ENCODE measurements at places on chromosomes 2 and 18. TPM values are rescaled to one million over a fixed set of nuclear protein-coding genes. Genes with fewer than 3 reads are reported as not detected.

Gene BUB1
- 2.4 TPM for total RNA-seq

- no peak overlapping the region for H3K4me3 ChIP-seq
- H3K27ac ChIP-seq: no peak overlapping the region
- no peaks in the 10 kb centered on the region for H3K4me1 ChIP-seq
- DNase-seq: no peak
- no peaks in the 10 kb centered on the region for H3K36me3 ChIP-seq
- no peaks in the 10 kb centered on the region for H3K27me3 ChIP-seq
Observed at GRCh38 chr2:48178611-48179010, 272.3 kb upstream of the FBXO11 start.

DNA sequence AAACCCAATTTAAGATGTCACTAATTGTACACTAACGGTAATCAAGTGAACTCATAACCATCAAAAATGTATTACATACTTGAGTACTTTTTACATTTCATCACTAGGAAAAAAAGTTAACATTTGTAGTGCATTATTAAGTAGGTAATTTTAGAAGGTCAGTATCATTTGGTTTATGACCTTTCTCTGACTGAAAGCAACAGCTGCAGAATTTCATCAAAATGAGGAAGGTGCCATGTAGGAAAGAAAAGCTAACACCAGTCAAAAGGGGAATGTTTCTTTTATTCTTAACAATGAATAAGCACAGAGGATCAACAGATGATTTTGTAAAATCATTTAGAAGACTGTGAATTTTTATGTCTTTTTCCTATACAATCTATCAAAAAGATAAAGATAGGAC, 79.0 kb downstream of the PIGN start:
- peaks cover 5% of the 10 kb centered on the region for H3K36me3 ChIP-seq
- no peak overlapping the region for H3K27ac ChIP-seq
- H3K27me3 ChIP-seq: no peaks in the 10 kb centered on the region
- no peak overlapping the region for H3K4me3 ChIP-seq
- H3K4me1 ChIP-seq: no peaks in the 10 kb centered on the region

DNA sequence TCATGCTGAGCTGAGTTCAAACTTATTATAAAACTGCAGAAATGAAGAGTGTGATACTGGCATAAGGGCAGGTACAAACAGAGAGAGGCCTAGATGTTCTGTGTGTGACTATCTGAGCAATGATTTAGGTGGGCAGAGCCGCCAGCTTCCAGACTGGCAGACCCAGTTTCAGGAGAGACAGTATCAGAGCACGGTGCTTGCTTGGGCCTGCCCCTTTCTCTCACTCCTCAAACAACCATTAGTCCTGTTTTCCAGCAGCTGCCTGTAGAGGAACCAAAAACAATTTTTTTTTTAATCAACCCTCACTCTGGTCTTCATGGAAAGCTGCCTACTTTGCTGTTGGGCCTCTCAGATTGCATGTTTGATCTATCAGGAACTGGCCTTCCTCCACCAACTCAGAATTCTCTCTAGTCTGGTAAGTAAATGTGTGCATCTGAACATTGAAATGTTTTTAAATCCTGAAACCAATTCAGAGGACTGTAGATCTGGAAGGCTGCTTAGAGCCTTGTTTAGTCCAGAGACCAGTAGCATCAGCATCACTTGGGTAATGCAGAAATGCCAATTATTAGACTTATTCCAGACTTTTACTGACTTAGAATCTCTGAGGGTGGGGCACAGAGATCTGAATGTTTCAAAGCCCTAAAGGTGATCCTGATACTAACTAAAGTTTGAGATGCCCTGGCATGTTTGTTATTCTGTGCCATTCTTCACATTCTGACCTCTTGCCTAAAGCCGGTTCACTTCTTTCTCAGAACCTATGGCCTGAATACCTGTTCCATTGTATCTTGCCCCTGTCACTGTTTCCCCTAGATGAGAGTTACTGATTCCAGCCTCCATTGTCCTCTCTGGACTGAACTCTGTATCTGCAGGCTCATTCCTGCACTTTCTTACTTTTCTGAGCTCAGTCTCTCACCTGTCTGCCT, 24.8 kb upstream of the CRIM1 start:
- no peak for DNase-seq
- H3K27ac ChIP-seq: no peak overlapping the region
- no peaks in the 10 kb centered on the region for H3K4me1 ChIP-seq
- no peaks in the 10 kb centered on the region for H3K36me3 ChIP-seq
- no peak overlapping the region for H3K4me3 ChIP-seq

- H3K4me3 ChIP-seq: no peak overlapping the region
- no peaks in the 10 kb centered on the region for H3K36me3 ChIP-seq
- no peak overlapping the region for H3K27ac ChIP-seq
- DNase-seq: peak; percentile 55
Observed at GRCh38 chr2:29295845-29296244, 180.6 kb downstream of the CLIP4 start.

All from upper lobe of right lung (tissue), 1 donor.